ENCODE measurements at places on chromosomes 12 and 14.

- DNase-seq = no peak
Observed at GRCh38 chr14:50001151-50001998, 108.5 kb downstream of the ARF6 start.

DNA sequence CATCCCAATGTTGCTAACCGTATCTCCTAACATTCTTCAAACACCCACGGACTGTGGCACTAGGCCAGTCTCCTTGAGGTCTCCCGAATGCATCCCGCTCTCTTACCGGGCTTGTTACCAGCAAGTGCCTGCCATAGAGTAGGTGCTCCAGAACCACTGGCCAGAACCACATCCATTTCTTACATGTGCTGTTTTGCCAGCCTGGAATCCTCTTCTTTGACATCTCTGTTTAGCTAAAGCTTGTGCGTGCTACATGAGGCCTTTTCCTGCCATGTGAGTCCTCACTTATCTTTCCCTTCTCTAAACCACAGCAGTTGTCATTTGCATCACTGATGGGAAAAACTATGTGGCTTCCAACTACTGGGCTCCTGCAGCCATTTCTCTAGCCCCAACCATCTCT is 397.4 kb downstream of the PCNX1 start:
- no peak for DNase-seq

DNA sequence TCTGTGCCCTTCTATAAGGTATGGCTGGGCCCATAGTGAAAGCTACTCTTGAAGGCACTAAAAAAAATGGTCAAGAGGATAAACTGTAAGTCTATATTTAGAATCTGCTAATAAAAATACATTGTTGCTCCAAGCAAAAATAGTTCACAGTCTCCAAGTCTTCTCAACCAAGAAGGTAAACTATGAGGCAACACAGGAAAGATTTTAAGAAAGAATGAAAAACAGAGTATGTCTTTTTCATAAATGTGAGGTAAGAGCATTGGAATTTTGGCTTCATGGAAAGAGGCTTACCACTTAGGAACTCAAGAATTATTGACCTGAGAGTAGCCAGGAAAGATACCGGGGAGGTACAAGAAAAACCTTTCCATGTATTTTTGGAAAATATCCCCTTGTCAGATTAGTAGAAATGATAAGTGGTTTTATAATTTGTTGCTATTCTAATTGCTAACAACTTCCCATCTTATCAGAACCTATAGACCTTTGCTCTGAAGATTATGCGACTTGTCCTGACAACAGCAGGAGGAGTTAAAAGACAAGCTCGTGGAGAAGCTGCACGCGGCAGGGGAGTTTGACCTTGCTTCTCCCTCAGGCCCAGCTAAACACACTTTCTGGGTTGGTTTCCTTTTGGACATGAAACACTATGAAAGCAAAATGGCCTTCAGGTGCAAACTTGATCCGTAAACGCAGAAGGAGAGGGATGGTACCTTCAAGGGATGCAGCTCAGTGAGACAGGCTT is 238.1 kb downstream of the FOXN3 start:
- DNase-seq = no peak

DNA sequence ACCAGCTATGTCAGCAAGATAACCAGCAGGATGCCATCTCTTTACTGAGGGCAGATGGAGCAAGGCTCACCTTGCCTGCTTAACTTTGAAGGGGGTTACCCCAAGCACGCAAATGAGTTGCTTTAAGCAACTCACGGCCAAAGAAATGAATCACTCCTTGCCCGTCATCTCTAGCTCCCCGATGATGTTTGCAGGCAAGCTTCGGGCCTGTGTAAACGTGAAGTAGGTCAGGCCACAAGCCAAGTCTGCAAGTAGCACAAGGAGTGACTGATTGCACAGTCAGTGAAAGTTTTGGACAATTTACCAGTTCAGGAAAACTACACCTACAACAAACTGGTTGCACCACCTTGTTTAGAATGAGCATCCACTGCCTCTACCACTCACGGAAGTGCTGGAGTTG is 699.7 kb upstream of the TBX3 start:
- DNase-seq = no peak

DNA sequence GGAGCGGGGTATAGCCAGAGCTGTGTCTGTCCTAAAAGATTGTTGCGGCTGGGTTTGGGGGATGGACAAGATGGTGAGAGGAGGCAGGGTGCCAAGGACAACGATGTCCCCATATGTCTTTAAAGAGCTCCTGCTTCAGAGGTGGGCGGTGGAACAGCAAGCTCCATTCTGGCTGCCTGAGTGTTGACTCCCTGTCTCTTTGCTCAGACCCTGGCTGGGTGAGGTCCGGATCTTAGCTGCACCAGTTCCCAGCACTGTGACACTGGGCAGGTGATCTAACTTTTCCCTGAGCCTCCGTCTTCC is 8.3 kb upstream of the WSCD2 start:
- no peak for DNase-seq

DNA sequence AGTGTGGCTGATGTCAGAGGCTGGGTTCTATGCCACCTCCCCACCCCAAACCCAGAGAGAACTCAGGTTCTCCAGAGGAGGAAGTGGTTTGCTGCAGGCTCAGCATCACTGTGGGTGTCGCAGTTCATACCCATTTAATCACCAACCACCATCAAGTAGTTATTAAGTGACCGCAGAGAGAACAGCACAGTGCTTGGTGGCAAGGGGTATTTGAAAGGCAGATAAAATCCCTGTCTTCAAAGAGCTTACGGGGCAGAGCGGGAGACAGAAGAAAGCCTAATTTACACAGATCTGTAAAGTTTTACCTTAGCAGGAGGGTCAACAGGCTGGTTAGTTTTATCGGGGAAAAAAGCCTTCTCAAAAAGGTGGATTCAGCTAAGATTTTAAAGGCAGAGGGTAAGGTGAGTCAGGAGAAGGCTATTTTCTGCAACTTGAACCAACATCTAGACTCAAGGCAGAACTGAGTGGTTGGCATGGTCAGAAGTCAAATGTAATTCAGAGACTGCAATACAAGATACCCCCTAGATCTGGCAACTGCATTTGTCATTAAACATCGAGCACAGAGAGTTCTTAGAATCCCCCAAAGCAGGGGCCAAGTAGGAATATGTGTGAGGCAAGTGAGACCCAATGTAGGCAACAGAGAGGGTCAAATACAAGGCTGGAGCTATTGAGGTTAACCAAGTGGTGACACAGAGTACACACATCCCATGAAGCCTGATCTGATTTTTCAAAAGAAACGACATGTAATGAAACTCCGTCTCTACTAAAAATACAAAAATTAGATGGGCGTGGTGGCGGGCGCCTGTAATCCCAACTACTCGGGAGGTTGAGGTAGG is 13.2 kb downstream of the PXN start:
- DNase-seq = no peak

- no peak for DNase-seq
Observed at GRCh38 chr14:33285902-33286700, 347.4 kb downstream of the NPAS3 start.

GRCh38 chr14:79991866-79992265 is 219.4 kb downstream of the DIO2 start:
- DNase-seq = no peak

GRCh38 chr12:121165316-121165715 is 32.6 kb downstream of the P2RX7 start:
- DNase-seq = no peak

DNA sequence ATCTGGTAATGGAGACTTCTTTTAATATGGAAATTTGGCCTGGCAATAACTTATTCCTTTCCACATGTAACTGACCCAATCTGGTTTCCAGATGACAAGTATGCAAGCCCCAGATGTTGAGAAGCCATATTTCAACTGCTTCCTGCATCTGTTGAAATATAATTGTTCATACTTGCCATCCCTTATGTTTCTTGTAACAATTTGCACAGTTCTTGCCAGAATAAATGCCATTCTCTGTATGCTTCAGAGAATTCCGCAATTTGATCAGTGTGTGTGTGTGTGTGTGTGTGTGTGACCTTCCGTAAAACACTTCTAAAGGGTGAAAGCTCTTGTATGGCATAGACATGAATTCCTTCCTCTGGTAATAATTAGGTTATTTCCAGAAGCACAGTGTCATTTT is 1.8 kb upstream of the CLEC2A start:
- no peak for DNase-seq

GRCh38 chr14:40576880-40577478 is 1029.7 kb upstream of the LRFN5 start:
- no peak for DNase-seq

DNA sequence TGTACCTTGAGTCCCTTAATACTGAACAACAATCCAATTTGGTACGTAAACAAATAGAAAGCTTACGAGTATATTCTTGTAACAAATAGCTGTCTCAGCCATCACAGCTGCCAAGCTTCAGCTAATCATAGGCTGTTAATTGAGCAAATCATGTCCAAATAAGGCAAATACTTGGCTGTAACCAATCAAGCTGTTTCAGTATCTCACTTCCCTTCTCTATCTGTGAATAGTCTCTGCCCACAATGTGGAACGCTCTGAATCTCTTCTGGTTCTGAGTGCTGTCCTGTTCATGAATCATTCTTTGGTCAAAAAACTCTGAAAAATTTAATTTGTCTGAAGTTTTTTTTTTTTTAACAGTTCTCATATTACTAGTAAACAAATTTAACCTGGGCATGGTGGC is 5.8 kb upstream of the NEMF start:
- DNase-seq = no peak

DNA sequence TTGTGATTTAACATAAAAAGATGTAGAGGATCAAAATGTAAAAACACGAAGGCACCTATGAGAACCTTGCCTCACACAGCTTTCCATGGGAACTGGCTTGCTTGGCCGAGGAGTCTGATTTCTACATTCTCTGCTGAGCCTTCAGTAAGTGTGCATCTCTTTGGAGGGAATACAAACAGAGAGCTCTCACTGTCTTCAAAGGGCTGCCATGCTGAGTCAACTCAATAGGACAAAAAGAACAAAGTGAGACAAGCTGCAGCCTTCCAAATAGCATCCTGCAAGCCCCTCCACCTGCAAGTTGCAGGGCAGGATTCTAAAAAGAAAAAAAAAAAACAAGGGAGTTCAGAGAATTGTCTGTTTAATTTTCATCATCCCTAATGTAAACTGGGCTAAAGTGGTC is 411.9 kb downstream of the NELL2 start:
- DNase-seq = no peak

GRCh38 chr14:35319509-35319908 is 27.3 kb downstream of the PSMA6 start:
- no peak for DNase-seq

- DNase-seq = no peak
Observed at GRCh38 chr12:6391013-6391412, 7.1 kb downstream of the LTBR start.

- DNase-seq = no peak
Observed at GRCh38 chr12:130212384-130212989, 50.2 kb downstream of the FZD10 start.

GRCh38 chr12:1640328-1641234 is 11.6 kb downstream of the WNT5B start:
- no peak for DNase-seq

DNA sequence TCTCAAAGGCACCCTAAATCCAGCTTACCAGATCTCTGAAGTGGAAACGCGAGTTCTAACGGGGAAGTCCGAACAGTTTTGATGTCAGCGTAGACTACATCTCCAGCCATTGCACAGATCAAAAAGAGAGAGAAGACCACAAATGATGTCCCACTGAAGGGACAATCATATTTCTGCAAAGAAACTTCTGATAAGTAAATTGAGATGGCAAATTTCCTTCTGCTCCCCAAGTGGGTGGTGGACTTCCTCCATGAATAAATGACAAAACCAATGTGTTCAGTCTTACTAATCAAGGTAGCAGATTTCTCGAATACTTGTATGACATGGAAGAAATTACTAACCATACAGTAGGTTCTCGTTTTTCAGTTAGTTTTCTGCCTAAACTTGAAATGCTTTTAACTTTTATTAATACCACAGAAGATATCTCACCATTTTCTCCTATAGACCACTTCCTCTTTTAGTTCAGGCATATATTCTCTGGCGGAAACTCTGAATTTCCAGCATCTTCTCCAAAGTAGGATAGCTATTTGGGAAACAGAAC is at the start of gene CLECL1:
CLECL1 (minus strand) TSS at position 177 of the 541 bp plus-strand sequence.
- DNase-seq = no peak

- DNase-seq = no peak
Observed at GRCh38 chr14:25041484-25041883, 8.5 kb downstream of the STXBP6 start.

DNA sequence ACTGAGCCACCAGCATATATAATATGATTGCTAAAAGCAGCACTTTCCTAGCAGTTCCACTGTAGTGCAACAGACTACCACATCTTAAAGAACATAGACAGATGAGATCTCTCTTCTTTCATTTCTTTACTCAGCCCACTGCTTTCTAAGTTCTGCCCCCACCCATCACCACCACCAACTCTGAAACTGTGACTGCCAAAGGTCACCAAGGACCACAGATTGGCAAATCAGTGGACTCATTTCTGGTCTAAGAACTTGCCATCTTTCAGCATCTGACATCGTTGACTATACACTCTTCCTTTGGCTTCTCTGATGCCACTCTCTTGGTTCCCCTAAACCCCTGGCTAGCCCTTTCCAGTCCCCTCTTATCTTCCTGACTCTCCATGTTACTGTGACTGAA is 38.4 kb downstream of the IFNG start:
- DNase-seq = no peak

DNA sequence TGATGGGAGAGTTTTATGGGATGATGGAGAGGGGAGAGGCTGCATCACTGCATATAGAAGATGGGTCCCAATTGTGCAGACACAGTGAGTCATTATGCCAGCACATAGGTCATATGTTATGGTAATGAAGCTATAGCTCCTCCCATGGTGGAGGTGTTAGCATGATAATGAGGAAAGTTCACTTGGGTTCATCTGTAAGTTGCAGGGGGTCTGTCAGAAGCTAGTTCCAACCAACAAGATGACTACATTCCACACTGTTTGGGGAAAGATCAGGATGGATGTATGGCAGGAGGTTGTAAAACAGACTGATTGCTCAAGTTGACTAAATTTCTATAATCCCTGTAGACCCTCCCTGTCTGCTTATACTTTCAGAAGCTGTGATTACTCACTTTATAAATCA is 561.3 kb downstream of the C12orf50 start:
- no peak for DNase-seq

GRCh38 chr12:2924019-2924418 is 33.3 kb downstream of the TULP3 start:
- DNase-seq = no peak

DNA sequence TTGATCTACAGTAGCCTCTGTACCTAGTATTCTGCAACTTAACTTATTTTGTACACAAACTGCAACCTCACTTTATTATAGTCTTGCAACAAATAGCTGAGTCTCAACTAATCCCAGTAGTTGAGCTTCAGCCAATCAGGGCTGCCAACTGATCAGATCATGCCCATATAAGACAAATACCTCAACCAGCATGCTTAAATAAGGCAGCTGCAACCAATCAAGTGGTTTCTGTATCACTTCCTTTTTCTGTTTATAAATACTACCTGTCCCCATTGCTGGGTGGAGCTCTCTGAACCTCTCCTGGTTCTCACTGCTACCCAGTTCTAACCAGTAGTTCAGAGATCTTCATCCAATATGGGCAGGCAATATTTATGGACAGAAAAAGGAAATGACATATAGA is 248.5 kb upstream of the FBXO33 start:
- DNase-seq = no peak

DNA sequence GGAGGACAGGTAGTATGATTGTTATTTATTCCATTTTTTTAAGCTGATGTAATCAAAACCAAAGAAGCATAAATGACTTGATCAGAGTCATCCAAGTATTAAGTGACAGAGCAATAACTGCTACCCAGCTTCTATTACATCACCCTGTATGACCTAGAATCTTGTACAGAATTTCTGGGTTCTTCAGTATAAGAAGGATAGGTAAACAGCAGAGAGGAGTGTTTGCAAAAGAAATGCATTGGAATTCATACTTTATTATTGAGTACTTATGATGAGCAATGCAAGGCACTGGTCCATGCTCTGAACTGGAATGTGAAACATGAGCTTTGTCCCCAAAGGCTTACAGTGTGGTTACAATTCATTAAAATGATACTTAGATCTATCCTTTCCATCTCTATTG is 916.8 kb downstream of the DIO2 start:
- no peak for DNase-seq

Measured in COR-L47 (cell line).